ENCODE measurements at places on chromosomes 3 and 15.

GRCh38 chr3:51696954-51697353, 9.9 kb upstream of the GRM2 start:
- DNase-seq, result no peak

DNA sequence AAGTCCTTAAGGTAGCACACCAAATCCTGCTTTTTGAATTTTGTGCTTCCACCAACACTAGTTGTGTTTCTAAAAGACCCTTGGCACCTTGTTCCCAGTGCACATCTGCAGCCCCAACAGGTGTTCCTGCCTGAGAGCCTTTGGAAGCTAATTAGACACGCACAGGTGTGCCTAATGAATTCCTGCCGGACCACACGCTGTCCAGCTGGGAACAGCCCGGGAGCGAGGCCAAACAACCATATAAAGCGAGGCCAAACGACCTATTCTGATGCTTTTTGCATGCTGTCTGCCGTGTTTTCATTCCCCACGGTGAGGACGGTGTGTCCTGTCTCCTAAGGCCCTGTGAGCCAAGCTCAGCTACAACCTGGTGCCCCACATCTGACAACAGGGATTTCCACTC, 99.5 kb downstream of the ATG7 start:
- DNase-seq, result no peak

DNA sequence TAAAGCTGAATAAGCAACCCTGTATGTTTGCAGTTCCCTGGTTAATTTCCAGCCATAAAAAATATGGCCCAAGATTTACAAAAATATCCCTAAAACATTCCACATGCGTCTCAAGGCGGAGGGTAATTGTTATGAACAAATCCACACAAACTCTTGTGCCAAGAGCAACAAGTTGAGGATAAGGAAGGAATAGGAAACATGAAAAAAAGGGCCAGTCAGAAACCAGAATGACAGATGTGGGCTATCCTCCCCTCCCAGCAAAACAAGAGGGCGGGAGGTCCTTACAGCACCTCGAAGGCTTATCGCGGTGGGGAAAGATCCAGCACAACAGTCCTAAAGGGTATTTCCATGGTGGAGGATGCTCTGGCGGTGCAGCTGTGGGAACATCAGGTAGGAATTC, 155.6 kb upstream of the HES1 start:
- no peak for DNase-seq

GRCh38 chr15:89751748-89752147, 699 bp upstream of the MESP1 start:
- DNase-seq, result no peak

DNA sequence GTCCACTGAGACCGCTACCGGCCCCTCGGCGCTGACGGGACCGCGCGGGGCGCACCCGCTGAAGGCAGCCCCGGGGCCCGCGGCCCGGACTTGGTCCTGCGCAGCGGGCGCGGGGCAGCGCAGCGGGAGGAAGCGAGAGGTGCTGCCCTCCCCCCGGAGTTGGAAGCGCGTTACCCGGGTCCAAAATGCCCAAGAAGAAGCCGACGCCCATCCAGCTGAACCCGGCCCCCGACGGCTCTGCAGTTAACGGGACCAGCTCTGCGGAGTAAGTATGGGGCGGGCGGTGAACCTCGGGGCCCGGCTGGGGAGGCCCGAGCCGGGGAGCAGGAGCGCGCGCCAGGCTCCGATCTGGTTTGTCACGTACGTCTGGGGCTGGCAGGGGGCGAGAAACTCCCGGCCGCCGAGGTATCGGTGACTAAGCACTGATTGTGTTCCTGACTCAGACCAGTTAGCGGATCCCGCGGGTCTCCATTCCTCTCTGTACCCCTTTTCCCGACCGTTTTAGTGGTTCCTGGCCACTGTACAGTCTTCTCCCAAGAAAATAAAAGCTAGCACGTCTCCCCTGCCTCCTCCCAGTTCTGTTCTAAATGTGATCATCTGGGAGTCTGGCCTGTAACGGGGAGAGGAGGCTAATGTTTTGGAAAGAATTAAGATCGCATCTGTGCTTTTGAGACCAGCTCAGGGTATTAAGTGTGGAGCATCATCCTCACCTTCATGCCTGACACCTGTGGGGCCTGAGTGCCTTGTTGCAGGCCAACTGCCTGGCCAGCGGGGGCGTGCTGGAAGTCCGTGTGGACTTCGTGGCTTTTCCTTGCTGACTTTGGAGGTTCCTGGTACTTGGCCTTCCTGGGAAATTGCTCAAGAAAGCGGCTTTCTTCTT, 691 bp downstream of the MAP2K1 start:
- peak; percentile 52 for DNase-seq
